Thoracic aorta (tissue), 2 donors: ENCODE measurements at places on chromosomes 13 and 19.

DNA sequence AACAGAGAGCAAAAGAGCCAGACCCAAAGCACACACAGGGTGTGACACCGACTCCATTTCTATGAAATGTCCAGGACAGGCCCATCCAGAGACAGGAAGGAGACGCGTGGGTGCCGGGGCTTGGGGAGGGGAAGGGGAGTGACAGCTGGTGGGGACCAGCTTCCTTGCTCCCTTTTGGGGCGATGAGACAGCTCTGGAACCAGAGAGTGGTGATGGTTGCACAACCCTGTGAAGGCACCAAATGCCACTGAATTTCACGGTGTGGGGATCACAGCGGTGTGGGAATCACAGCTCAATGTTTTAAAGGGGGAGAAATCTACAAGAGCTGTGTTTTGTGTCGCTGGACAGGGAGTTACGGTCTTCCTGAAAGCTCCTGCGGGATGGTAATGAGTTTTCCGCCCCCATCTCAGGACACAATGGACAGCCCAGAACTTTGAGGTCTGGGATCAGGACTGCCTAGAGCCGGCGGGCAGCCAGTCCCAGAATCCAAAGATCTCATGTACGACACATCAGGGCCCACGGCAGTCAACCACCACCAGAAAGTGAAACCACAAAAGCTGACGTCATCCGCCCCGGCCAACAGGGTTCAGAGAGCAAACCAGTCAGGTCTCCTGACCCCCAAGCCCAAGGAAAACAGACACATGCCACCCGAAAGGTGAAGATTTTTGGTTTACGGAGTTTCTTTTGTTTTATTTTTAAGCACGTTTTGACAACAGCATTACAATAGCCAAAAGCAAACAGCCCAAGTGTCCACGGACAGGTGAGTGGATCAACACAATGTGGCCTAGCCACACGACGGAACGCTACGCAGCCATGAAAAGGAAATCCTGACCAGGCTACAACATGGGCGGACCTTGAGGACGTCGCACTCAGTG is 7.3 kb downstream of the SGTA start:
- no peak for DNase-seq

DNA sequence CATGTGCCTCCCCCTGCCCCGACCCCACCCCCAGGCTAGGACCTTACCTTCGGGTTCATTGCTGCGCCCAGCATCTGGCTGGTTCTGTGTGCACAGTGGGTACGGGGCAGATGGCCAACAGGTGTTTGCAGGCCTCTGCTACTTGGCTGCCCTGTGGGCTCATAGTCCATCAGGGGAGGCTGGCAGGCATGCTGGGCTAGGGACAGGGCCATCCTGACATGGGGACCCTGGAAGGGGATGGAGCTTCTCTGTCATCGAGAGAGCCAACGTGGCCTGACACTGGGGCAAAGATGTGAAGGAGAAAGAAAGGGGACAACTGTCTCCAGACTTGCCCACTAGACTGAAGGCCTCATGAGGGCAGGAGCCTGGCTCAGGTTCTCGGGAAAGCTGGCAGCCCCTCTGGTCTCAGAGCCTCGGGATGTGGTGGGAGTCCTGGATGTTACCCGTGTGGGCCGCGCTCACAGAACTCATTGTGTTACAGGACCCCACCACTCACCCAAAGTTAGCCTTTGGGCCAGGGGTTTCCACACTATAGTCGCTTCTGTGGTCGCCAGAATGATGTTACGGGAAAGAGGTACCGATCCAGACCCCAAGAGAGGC is 4.7 kb downstream of the ZNF536 start:
- no peak for DNase-seq

GRCh38 chr13:93811071-93811737 is 584.6 kb downstream of the GPC6 start:
- no peak for DNase-seq

DNA sequence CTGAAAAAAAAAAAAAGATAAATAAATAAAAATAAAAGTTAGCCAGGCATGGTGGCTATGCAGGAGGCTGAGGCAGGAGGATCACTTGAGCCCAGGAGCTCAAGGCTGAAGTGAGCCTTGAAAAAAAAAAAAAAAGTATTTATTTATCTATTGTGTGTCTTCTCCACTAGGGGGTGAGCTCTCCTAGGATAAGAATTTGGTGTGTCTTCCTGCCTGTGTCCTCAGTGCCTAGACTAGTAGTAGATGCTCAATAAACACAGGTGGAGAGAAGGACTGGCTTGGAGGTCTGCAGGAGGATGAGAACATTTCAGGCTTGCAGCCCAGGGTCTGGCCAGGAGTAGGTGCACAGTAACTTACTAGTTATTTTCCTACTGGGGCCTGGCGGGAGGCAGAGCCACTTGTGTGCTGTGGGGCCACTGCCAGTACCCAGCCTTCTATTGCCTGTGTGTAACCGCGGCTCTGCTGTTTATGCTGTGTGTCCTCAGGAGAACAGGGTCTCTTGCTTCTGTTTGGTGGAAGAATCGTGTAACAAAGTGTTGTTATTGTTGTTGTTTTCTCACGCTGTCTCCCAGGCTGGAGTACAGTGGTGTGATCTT is 5.4 kb downstream of the LMTK3 start:
- DNase-seq = no peak
